RPMI7951 (cell line): ENCODE measurements at places on chromosomes 3 and 15. TPM values are rescaled to one million over a fixed set of nuclear protein-coding genes. Genes with fewer than 3 reads are reported as not detected.

DNA sequence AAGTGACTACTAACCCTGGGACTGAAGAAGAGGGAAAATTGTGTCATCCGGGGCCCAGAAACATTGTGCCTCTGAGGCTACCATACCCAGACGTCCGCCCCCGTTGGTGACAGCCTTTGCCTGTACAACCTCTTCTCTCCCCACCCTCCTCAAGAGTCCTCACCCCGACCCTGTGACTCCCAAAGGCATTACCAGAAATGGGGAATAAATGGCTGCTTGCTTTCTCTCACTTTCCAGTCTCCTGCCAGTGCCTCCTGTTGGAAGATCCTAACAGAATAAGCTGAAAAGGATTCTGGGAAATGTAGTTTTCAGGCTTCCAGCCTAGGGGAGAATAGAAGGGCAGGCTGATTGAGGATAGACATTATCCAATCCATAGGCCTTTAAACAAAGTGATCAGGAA, 30.8 kb upstream of the SLC25A36 start:
- peak; percentile 32 for DNase-seq

- peak; percentile 23 for DNase-seq
These were observed 14.7 kb downstream of the TIMP4 start for GRCh38 chr3:12143949-12144504.

DNA sequence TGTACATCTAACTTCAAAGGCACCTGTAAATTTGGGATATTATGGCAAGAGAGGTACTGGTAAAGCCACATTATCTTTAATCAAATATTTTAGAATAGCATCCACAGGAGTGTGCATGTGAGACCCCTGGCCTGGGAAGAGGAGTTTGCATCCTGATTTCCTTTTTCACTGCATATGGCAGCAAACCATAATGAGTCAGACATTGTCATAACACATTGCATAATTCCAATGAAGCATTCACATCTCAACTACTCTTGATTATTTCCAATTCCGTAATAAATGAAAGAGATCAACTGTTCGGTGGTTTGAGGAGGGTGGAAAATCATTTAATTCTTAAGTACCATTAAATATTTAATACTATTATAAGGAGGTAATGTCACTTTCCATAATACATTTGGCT, 215.0 kb downstream of the MECOM start:
- no peak for DNase-seq

- DNase-seq, result no peak
These were observed 32.9 kb upstream of the TICRR start for GRCh38 chr15:89542369-89542768.

GRCh38 chr3:61718565-61718964, 157.2 kb downstream of the PTPRG start:
- no peak for DNase-seq

DNA sequence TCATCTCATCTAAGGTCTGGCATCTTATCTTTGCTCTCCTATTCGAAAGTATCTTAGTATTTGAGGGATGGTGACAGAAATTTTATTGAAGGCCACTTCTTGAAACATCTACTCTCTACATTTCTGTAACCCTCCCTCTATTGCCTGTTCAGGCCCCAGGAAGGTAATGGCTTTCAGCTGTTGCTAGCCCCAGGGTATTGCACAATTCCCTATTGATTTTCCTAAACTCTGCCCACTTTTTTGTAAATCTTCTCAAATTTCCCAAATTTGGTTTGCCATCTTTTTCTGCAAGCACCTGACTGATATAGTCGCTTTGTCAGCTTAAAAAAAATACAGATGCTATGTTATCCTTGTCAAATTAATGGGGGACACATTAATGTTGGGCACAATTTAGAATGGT, 242.1 kb downstream of the RAP2B start:
- no peak for DNase-seq

- no peak for DNase-seq
These were observed 21.6 kb downstream of the SEC61A1 start for GRCh38 chr3:128073807-128074206.

GRCh38 chr15:51090753-51091152, 4.0 kb downstream of the TNFAIP8L3 start:
- DNase-seq, result no peak

- DNase-seq, result no peak
These were observed 70.1 kb upstream of the MBNL1 start for GRCh38 chr3:152198665-152199064.

GRCh38 chr15:89161666-89162065, 59.7 kb downstream of the RLBP1 start:
- no peak for DNase-seq

- peak; percentile 11 for DNase-seq
These were observed 8.9 kb upstream of the KBTBD8 start for GRCh38 chr3:66989241-66989640.

- no peak for DNase-seq
These were observed 4.0 kb downstream of the NPTN start for GRCh38 chr15:73628976-73629797.

DNA sequence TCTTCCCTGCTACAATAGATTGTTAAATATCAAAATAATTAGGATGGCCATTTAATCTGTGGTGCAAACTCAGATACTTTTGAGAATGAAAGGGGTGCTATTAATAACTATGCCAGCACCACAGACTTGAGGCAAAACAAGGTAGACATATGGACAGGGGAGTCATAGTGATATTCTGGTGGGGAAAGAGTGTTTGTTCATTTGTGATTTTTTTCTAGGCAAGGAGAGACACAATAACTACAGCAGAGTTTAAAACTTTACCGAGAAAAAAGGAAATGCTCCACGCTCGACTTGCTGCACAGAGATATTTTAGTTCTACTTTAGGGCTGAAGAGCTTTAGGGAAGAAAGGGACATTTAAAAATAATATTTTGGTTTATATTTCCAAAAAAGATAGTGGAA, 611.2 kb upstream of the GRM7 start:
- no peak for DNase-seq

DNA sequence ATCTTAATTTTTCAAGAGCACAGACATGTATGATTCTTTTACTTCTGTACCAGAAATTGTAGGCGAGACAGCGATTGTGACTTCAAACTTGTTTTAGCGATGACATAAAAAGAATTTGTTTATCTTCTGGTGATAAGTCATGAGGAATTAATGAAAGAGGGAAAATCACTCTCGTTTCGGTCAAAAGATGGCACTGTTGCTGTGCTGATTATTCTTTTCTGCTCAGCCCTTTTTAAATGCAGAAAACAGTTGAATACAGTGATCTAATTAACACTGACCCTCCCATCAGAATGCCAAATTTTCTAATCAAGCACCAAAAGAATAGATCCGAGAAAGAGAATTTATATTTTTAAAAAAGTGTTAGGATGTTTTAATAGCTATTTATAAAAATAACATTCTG, 52.6 kb downstream of the NSUN3 start:
- DNase-seq, result peak; percentile 24

DNA sequence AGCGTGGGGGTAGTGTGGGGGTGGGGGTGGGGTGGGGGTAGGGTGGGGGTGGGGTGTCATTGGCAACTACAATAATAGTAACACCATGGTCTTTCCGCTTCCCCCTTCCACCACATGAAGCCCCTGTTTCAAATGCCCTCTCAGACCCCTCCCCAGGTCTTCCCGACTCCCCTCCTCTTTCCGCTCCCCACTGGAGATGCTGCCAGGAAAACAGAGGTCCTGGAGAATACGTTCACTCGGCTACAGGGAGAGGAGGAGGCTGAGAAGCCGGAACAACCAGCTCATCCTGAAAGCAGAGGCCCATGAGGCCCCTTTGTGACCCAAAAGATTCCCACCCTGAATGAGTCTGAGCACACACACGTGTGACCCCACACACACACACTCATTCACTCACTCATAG, 75.4 kb downstream of the CPN2 start:
- no peak for DNase-seq

DNA sequence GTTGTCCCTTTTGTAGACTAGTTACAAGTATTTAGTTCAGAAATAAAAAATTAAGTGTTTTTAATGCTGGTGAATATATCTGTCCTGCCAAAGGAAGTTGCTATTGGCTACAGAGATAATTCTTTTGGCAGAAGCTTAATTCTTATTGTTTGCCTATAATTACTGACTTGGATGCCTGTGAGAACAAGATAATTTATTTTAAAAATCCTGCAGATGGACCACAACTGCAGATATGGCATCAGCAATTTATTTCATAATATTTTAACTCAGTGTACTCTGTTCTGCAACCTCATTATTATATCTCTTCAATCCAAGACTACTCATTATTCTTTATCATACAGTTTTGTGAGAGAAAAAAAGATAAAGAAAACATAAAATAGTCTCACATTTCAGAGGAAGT, 789.8 kb downstream of the NAALADL2 start:
- no peak for DNase-seq

DNA sequence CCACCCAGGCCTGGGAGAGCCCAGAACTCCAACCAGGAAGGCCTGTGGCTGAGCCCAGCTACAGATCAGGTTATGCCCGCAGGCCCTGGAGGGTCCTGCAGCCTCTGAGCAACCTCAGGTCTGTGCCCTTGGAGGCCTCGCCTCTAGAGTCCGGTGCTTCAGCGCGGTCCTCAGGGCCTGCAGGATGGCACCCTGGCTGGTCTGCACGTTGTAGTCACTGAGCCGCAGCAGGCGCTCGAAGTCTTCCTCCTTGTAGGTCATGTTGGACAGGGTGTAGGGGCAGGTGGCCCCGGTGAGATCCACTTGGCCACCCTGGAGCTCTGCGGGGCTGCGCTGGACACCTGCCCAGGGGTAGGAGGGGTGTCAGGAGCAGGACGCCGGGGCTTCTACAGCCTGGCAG, 25.8 kb downstream of the PLA2G4D start:
- no peak for DNase-seq

DNA sequence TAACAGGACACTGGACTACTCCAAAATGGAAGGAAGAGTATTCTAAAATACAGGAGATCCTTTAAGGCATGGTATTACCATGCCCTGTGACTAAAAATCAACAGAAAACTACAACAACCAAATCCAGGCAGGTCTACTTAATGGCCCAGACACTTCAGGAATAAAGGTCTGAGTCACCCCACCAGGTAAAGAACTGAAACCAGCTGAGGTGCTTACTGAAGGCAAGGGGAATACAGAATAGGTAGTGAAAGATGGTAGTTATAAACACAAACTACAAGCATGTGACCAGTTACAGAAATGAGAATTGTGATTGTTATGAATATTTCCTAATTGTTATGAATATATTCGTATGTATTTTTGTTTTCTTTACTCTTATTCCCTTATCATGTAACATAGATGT, 13.4 kb downstream of the IFT57 start:
- no peak for DNase-seq

DNA sequence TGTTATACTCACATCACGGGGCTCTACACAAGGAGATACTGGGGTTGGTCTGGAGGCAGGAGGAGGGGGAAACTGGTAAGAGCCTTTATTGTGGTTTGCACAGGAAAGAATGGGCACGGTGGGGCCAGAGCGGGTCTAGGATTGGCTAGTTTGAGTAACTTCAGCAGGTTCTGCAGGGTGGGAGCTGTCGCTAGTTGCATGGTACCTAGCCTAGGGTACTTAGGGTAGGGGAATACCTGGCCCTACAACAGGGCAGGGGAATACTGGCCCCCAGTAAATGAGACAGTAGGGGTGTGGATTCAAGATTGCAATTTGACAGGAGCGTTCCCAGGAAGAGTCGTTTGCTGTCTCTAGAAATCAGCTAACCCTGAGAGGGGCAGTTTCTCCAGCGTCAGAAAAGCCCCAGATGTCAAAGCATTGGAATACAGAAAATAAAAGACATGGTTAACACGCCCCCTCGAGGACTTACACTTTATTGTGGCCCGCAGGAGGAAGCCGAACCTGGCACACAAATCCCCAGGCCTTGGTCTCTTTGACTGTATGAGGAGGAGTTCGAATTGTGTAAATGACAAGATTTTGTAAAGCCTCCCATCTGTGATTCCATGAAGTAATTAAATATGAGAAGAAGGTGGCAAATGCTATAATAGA, 32.0 kb downstream of the ST8SIA2 start:
- DNase-seq, result no peak

DNA sequence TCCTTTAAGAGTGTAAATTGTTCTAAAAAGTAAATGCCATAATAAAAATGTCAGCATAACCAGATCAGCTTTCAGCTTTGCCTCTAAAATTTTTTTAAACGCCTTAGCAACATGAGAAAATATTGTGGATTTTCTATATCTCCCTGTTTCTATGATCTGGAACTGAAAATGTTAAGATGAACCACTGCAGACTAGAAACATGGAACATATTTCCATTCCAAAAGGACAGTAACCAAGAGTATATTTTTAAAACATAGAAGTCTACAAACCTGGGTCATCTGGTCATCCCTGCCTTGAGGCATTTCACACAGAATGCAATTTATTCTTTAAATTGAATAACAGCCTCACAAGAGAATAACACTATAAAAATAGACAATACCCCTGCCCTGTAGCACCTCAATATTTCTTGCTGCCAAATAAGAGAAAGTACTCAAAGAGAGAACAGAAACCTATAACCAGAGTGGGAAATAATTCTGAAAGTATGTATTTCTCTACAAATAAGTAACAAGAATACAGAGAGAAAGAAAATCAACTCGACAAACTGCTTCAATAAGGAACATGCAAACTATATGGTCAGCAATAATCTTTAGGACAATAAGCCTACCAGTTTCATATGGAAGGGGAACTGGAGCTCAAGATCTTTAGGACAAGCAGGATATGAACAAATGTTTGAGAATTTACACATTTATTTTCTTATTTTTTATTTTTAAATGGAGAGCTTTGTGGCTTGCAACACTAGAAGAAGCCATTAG, 949.0 kb downstream of the EPHA3 start:
- DNase-seq, result no peak

GRCh38 chr3:134323966-134324962, 50.0 kb downstream of the AMOTL2 start:
- no peak for DNase-seq

GRCh38 chr3:11604139-11604892, 39.4 kb downstream of the VGLL4 start:
- DNase-seq, result no peak

DNA sequence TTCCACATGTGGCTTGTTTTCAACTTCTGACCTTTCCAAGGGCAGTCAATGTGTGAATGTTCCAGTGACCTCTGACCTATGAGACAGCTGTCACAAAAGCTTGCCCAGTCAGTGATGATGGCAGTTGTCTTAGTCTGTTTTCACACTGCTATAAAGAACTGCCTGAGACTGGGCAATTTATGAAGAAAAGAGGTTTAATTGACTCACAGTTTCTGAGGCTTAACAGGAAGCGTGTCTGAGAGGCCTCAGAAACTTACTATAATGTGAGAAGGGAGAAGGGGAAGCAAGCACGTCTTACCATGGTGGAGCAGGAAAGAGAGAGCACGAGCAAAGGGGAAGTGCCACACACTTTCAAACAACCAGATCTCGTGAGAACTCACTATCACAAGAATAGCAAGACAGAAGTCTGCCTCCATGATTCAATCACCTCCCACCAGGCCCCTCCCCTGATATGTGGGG, 95.6 kb downstream of the ECT2 start:
- no peak for DNase-seq

Gene EPHA3
- 0.20 and 0.24 TPM in 2 replicates for total RNA-seq

Gene GCSAM
- not detected in 2 replicates for total RNA-seq

Gene ITPKA
- 9.2 and 13.2 TPM in 2 replicates for total RNA-seq

Gene MORC1
- not detected in 2 replicates for total RNA-seq

Gene RASL12
- total RNA-seq, result 0.39 and 0.48 TPM in 2 replicates

Gene KCNMB3
- total RNA-seq, result 0.88 and 1.3 TPM in 2 replicates

Gene POLQ
- total RNA-seq, result 9.9 and 10.9 TPM in 2 replicates

Gene GOLGA8J
- not detected in 2 replicates for total RNA-seq
